Motor neuron (in vitro differentiated cells): ENCODE measurements at places on chromosomes 16 and 17.
A peak's percentile ranks its signal among the peaks of the same experiment; 100 is the strongest.

GRCh38 chr17:80588702-80589383 lies 44.2 kb downstream of the RPTOR start:
- ATAC-seq: peak; percentile 88

GRCh38 chr16:82368041-82368440 lies 198.0 kb upstream of the MPHOSPH6 start:
- ATAC-seq: peak; percentile 86

- ATAC-seq: no peak
Measured at GRCh38 chr16:54503011-54503855, 216.6 kb upstream of the IRX3 start.

GRCh38 chr16:85330694-85331188 lies 218.5 kb upstream of the CIBAR2 start:
- ATAC-seq: no peak

GRCh38 chr16:30876867-30877266 lies 17.0 kb downstream of the BCL7C start:
- no peak for ATAC-seq

- ATAC-seq: no peak
Measured at GRCh38 chr16:22901563-22901962, 87.6 kb downstream of the HS3ST2 start.

- ATAC-seq: peak; percentile 73
Measured at GRCh38 chr17:2904135-2904534, 107.9 kb downstream of the RAP1GAP2 start.

- ATAC-seq: no peak
Measured at GRCh38 chr16:22052980-22053379, 39.4 kb upstream of the VWA3A start.

DNA sequence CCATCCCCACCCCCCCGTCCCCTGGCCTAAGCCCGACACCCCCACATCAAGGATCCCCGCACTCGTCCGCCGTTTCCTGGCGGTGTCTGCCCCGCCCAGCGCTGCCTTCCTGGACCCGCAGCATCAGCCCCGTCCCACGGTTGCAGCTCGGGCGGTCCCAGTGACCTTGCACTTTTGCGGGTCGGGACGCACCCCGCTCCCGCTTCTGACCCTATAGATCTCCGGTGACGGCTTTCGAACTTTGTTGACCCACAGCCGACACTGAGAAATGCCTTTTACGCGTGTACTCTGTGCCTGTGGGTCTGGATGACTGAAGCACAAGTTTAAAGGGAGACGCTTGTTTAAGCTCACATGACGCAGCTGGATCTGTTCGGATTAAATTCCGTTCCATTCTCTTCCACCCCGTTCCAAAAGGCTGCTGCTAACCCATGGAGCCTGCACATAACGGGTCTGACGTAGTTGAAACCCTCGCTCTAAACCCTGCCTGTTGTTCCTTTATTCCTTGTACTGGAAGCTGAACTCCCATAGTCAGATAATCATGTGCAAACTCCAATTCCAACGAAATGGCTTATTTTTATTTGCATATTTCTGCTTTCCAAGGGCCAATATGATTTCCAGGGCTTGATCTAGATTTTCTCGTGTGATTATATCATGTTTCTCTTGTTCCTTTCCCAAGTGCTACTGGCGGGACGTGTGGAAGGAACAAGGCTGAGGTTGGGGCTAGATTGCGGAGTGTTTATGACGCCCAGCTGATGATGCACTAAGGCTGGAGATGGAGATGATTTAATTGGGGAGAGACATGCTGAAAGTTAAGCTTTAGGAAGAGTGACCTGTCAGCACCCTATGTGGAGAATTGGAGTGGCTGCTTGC lies 834 bp downstream of the FLYWCH1 start:
- peak; percentile 42 for ATAC-seq

GRCh38 chr17:32763855-32764439 lies 113.0 kb downstream of the MYO1D start:
- no peak for ATAC-seq

- no peak for ATAC-seq
Measured at GRCh38 chr16:46822270-46822669, 8.7 kb downstream of the C16orf87 start.

- ATAC-seq: peak; percentile 88
Measured at GRCh38 chr17:38464723-38465390, 36.6 kb downstream of the ARHGAP23 start.

DNA sequence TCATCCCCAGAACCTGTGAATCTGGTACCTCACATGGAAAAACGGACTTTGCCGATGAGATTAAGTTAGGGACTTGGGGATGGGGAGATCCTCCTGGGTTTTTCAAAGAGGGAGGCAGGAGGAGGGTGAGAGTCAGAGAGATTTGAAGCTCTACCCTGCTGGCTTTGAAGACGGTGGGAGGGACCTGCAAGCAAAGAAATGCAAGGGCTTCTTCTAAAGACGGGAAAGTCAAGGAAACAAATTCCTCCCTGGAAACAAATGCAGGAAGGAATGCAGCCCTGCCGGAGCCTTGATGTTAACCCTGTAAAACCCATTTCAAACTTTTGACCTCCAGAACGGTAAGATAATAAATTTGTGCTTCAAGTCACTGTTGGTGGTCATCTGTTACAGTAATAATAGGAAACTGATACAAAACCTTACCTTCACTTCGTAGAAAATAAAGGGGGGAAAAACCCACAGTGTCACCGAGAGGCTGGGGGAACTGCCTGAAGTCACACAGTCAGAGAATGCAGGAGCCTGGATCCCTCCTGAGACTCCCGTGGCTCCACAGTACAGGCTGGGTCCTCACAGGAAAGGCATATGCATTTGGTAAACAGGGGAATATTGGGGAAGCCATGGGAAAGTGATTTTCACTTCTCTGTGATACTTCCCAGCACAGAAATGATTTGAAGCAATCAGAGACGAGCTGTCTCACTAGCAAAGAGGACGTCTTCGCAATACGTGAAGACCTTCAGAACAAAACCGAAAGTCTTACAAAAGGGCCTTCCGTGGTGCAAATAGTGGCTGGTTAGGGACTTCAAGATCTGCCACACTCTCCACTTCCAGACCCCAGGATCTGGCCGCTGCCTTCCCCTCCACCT lies 58.9 kb upstream of the CLEC3A start:
- ATAC-seq: no peak

DNA sequence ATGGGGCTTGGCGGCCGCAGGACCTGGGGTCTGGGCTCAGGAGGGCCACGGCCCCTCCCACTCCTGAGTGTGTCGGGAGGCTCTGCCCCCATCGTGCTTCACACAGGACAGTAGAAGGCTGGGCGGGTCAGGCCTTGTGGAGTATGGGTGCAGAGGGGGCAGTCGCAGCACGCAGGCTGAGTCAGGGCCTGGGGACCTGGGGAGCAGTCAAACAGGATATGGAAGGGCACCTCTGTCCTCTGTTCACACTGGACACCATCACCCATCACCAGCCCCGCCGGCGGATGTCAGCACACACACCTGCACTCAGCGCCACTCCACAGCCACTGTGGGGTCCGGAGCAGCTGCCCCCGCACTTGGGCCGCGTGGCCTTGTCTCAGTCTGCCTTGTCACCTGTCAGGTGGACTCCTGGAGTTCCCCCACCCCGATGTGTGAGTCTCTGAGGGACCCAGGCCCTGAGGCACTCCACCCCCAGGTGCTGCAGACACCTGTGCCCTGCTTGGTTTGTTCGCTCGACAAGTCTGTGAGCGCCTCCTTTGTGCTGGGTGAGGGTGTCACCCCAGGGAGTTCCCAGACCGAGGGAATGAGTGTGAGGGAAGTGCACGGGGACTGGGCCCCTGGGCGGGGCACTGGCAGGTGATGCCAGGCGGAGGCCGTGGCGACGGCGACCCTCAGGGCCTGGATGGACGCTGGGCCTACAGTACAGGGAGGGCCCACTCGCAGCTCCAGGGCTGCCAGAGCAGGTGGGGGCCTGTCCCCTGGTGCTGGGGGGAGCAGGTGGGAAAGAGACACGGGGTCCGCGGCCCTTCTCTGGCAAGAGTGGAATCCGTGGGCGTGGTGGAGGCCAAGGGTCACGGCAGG lies 31.7 kb downstream of the ZFPM1 start:
- no peak for ATAC-seq

- no peak for ATAC-seq
Measured at GRCh38 chr17:42673266-42673884, 3.4 kb downstream of the PLEKHH3 start.

DNA sequence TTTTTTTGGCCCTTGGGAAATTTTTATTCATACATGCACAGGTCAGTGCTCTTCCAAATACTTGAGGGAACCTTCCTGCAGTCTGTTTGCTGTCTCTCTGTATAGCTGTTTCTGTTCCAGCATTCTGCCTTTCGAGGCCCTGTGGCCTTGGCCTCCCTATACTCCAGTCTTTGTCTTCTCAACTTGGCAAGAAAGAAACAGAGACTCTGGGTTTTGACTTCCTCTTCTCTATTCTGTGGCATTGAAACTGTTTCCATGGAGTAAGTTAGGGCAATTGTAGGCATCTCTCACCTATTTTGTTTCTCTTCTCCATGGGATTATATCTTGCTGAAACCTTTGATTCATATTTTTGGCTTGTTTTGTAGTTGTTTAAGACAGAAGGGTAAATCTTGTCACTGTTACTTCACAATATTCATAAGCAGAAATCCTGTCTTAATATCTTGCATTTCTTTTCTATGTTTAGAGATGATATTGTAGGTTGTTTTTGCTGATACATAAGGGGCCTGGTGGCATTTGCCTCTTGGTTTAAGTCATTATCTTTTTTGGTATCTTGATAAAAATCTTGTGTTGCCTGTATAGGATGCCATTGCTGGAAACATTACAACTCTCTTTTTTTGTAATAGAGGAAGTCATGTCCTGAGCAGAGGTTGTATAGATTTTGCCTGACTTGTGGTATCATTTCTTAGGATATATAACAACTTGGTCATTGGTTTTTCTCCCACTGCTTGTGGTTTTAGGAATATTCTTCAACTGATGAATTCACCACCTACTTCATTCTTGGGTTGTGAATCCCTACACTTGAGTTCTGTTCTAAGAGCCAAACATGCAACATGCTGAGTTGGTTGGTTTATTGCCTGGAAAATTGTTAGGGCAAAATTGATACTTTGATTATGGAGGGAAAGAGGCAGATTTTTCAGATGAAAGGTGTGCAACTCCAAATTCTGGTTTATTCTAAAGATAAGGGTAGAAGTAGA lies 168.6 kb downstream of the FTO start:
- ATAC-seq: no peak

GRCh38 chr16:27566417-27566816 lies 16.5 kb downstream of the KATNIP start:
- ATAC-seq: no peak

GRCh38 chr17:30573603-30574175 lies 96.5 kb downstream of the GOSR1 start:
- ATAC-seq: no peak

GRCh38 chr17:57440522-57441269 lies 184.4 kb downstream of the MSI2 start:
- ATAC-seq: peak; percentile 92

GRCh38 chr16:66069587-66069986 lies 296.9 kb upstream of the CDH5 start:
- no peak for ATAC-seq

GRCh38 chr17:76481071-76481655 lies 13.8 kb downstream of the AANAT start:
- ATAC-seq: no peak

DNA sequence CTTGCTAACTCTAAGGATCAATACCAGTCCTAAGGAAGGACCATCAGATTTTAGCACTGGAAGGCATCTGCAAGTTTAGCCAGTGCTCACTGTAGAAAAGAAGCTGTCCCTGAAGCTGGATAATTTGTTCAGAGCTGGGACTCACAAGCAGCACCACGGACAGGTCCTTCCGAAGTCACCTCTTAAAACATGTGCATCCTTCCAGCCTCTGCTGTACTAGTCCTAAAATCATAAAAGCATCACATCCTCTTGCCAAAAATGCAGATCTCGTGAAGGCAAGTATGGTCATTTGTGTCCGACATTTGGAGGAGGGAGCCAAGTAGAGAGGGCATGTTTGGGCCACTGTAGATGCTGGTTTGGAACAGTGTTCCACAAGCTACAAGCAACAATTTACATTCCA lies 506.9 kb downstream of the RBFOX1 start:
- ATAC-seq: no peak

- ATAC-seq: peak; percentile 1
Measured at GRCh38 chr17:59845595-59846393, 46.9 kb downstream of the TUBD1 start.

- no peak for ATAC-seq
Measured at GRCh38 chr16:4330277-4330874, 14.5 kb downstream of the GLIS2 start.

DNA sequence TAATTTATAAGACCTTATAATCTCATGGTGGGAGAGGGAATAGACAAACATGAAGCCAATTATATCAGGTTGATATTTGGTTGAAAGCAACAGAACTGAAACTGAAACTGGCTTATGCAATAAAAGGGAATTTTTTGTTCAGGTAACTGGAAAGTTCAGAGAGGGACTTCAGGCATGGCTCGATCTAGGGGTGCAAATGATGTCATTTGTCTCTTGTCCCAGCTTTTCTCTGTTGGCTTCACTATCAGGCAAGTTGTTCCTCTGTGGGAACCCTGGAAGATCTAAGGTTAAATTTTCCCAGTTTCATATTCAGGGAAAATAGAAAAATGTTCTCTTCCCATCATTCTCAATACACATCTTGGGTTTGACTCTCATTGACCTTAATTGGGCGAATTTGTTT lies 59.8 kb downstream of the OTOA start:
- no peak for ATAC-seq

- ATAC-seq: peak; percentile 71
Measured at GRCh38 chr17:42276359-42276608, at the start of gene STAT5B. TSS of gene STAT5B (minus strand) at chr17:42276391. CDS start at chr17:42232127, 44,264 bp downstream.

GRCh38 chr17:8003594-8004181 lies 1.3 kb downstream of the GUCY2D start:
- no peak for ATAC-seq

DNA sequence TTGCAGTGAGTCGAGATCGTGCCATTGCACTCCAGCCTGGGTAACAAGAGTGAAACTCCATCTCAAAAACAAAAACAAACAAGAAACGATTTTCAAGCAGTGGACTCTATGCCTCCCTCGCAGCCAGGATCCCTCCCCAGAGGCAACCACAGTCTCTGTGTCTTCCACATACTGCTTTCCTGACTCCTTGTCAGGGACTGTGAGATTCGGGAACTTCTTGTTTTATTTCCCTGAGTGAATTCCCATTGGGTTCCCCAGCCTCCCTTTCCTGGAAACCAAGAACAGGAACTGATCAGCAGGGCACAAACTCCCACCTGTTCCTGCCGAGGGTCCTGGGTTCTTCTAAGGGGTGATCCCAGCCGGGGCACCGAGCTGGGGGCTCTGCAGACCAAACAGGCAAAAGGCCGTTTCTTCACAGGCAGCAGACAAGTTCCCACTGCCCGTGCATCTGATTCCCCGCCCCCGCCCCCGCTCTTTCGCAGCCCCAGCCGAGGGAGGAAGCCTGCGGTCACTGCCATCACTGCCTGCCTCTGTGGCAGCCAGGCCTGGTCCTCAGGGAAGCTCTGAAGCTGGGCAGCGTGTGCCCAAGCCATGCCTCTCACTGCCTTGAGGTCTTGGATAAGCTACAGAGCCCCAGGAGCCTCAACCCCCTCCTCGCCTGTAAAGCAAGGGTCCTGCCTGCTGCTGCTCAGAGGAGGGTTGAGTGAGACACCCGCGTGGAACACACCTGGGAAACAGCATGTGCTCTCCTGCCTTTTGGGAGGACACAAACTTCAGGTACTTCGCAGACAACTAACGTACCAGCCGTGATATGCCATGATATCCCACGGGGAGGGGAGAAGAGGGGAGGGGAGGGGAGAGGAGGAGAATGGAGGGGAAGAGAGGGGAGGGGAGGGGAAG lies 5.5 kb upstream of the PIEZO1 start:
- ATAC-seq: peak; percentile 15
